ENCODE measurements at places on chromosomes 2 and 18.

DNA sequence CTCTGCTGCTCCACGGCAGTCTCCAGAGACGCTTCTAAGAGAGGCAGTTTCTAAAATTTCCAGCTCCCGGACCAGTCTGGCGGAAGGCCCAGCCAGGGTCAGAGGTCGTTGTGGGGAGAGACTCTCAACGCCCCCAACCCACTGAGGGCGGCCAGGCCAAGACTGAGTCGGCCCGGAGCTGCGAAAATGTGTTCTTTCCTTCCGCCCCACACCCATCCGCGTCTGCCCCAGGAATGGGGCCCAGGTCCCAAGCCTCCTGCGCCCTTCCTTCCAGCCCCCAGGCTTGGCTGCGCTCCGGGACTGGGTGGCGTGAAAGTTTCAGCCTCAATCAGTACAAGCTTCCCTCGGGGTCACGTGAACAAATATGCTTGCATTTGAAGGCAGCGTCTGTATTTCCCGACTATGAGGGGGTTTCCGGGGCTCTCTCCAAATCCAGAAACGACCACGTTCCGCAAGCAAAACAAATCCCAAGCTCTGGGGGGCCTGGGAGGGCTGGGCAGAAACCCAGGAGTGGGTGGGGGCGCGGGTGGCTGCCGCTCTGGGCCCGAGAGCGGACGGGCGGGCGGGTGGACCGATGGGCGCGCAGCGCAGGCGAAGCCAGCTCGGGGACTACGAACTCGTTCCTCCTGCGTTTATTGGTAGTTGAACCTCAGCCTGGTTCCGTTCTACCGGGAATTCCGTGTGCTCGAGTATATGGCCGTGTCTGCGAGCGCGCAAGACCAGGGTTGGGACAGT is 3.3 kb downstream of the HOXD3 start:
- DNase-seq: no peak

DNA sequence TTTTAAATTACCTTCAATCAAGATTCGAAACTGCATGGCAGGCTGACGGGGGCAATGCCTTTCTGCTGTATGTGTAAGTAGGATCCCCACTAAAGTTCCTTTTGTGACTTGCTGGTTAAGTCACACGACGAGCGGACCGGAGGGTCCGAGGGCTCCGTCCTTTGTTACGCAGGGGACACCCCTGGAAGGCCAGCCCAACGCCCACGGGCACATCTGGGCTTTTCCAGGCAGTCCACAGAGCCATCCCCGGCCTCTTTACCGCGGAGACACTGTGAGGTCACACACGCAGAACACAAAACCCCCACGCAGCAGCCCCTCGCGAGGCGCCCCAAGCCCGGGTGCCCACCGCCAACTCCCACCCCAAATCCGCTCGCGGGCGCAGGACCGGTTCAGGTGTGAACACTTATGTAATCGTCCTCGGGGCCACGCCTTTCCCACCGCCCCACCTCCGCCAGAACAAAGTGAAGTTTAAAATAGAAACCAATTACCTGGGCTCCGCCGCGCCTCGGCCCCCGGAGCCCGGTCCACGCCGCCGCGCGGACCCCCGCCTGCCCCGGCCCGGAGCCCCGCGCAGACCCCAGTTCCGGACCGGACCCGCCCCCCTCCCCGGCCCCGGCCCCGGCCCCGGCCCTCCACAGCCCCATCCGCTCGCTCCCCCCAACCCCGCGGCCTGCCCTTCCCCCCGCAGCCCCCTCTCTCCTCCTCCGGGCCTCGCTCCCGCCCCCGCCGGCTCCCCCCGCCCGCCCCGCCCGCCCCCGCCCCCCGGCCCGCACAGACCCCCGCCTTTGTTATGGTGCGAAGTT is 4.2 kb downstream of the ZNF516 start:
- DNase-seq: peak; percentile 53

DNA sequence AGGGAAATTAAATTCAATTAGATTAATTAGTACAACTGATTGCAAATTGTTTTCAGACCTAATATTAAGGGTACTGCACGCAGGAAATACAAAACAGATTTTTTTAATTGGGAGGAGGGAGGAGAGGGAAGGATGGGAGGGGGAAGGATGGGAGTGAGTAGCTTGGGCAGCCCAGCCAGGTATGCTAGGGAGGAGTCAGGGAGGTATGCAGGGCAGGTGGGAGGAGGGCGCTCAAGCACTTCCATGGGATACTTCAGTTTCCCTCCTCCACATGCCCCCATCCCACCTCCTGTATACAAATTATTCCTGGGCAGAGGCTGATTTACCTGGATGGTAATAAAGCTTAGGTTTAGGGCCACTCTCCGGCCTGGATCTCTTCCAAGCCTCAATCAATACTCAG is 76.6 kb upstream of the CAPN13 start:
- no peak for DNase-seq

- DNase-seq: no peak
Observed at GRCh38 chr2:230318190-230319121, 8.5 kb upstream of the SP140L start.

DNA sequence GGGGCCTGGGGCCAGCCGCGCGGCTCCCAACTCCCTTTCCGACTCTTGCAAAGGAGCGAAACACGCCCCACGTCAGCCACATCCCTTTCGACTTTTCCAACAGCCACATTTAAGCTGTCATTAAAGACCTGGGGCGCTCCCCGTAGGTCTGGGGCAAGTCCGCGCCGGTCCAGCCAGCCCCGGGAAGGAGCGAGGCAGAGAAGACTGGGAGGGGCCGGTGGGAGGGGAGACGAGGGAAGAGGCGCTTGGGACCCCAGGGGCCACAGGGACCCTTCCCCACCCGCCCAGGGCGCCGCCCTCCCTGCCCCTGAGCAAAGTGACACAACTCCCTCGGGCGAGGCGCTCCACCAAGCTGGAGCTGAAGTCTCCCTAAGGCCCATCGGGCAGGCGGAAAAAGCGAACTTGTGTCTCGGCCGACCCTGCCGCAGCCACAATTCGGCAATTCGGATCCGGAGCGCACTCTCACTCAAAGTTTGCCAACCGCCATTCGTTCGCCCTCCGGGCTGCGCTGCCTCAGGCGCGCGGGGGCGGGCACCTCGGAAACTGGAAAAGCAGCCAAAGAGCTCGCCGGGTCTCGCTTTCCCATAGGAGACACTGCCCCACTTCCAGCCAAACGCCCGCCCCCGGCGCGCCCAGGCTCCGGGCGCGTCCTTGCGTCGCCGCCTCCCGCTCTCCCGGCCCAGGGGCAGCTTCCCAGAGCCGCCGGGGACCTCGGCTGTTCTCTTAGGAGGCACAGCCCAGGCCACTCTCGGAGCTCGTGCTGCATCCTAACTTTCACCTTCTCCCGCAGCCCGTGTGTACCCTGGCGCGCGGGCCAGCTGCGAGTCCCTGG is 1.1 kb upstream of the KCTD1 start:
- DNase-seq: peak; percentile 38

DNA sequence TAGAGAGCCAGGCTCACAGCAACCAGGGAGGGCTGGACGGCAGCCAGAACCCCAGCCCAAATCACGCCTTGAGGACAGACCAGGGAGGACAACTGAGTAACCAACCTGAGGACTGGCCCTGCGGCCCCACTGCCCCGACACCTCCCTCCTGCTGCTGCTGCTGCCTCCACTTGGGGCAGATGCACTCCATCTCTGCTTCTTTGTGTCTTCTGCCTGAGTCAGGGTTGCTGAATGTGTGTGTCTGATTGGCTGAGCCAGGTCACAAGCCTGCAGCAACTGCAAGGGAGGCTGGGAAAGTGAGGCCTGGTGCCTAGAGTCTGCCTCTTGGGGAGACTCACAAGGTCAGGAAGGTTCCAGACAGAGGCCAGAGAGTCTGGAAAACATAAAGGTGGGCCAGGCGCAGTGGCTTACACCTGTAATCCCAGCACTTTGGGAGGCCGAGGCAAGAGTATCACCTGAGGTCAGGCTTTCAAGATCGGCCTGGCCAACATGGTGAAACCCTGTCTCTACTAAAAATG is 83.4 kb downstream of the ZFP36L2 start:
- DNase-seq: peak; percentile 78

DNA sequence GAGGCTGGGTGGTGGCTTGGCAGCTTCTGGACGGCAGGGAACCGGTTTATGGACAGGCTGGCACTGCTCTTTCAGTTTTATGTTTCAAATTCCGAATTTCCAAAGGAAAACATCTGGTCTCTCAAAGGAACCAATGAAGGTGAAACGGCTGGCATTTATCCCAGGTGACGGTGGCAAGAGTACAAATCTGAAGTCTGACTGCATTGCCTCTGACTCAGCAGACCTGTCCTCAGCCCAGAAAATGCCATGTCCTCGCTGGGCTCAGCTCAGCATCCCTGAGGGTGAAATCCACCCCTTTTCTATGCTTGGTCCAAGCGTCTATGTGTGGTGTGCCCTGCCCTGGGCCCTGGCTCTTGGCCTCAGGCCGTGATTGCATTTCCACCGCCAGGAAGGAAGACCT is 38.1 kb downstream of the NAPG start:
- DNase-seq: no peak

DNA sequence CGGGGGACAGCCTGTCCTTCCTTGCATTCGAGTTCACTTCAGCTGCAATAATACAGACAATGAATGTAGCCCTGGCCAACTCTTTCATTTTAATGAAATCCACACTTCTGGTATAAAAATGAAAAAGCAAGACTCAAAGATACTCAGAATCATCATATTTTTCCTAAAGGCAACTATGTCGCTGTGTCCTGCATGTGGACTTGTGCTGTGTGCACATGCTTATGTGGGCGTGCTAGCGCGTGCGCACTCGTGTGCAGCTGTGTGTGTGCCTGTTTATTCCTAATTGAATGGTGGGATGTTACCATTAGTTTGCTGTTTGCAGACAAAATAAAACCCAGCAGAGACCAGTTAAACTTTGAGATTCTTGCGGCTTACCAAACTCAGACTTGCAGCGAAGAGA is 49.6 kb downstream of the SMIM21 start:
- no peak for DNase-seq

- no peak for DNase-seq
Observed at GRCh38 chr2:178392215-178392614, 58.8 kb downstream of the PRKRA start.

GRCh38 chr18:55219059-55219458 is 259.8 kb upstream of the CCDC68 start:
- DNase-seq: no peak

DNA sequence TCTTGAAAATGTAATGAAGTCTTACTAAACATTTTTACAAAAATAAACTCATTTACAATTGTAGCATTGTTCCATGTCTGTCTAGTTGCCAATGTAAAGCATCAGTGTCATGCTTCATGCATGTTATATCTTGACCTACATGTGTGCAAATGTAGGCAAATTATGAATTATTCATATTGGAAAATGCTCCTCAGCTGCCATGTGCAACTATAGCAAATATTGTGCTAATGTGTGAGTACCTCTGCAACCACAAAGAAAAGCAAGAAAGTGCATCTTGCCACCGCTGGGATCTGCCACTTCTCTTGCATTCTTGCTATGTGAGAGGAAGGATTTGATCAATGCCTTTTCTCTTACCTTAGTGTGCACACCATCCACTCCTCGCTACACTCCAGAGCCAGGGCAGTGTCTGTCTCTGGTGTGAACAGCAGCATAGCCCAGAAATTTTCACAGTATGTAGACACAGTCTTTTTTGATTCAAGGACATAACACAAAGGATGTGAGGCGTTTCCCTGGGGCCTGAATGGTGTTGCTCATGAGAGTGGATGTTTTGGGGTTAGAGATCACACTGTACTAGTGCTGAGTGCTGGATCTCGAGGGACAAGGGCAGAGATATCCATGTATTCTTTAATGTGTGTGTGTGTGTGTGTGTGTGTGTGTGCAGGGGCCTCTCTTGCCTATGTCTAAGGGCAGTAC is 47.6 kb upstream of the HAAO start:
- DNase-seq: no peak

GRCh38 chr2:58419983-58420382 is 178.9 kb upstream of the FANCL start:
- no peak for DNase-seq

DNA sequence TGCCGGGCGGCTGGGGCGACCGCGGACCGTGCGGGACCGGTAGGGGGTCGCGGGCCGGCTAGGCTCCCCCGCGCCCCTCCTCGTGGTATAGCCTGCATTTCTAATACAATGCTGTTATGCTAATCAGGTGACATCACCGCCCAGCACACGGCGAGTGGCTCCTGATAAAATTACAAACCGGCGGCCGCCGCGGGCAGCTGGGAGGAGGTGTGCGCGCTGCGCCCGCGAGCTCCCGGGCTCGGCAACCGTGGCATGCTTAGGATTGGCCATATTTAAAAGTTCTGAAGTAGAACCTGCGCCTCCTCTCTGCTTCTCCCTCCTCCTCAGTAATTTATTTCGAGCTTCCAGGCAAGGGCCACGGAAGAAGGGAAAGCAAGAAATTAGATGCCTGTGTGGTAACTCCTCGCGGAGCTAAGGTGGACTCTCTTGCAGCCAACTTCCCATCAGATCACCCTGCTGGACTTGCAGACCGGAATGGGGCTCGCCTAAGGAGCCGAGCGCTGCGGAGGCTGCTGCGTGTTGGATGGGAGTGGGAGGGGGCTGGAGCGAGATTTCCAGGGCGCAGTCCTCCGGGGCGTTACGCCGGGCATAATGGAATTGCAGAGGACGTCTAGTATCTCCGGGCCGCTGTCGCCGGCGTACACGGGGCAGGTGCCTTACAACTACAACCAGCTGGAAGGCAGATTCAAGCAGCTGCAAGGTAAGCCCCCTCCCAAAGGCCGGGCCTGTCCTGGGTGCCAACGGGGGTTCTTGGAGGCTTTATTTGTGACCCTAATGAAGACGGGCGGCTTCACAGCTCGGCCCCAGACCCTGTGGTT is 102.3 kb downstream of the SPTBN1 start:
- peak; percentile 83 for DNase-seq

- DNase-seq: no peak
Observed at GRCh38 chr2:39913648-39914461, 134.8 kb upstream of the THUMPD2 start.

- DNase-seq: no peak
Observed at GRCh38 chr2:38147333-38148121, 71.6 kb upstream of the CYP1B1 start.

DNA sequence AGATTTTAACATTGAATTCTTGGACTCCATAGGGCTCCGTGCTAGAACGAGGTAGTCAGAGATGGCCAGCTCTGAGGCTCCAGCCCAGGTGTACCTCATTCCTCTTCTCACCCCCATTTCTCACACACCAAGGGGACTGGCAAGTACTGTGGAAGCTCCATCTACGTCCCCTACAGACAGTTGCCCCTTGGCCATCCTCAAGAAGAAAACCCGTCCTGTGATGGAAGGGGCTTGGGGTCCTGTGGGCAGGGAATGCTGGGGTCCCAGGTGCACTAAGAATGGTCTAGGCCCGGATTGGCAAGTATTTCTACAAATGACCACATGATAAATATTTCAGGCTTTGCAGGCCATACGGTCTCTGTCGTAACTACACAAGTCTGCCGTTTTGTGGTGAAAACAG is 110.3 kb downstream of the PDCL3 start:
- DNase-seq: no peak

GRCh38 chr18:934518-935133 is 30.0 kb downstream of the ADCYAP1 start:
- DNase-seq: no peak

- DNase-seq: no peak
Observed at GRCh38 chr2:6923319-6923718, 6.1 kb downstream of the RNF144A start.

GRCh38 chr2:220422676-220423075 is 795.2 kb downstream of the SLC4A3 start:
- no peak for DNase-seq

All from activated naive CD4-positive, alpha-beta T cell treated with anti-CD3 and anti-CD28 coated beads for 36 hours (primary cell).